ENCODE measurements at places on chromosomes 2 and 18.
A peak's percentile ranks its signal among the peaks of the same experiment; 100 is the strongest.

GRCh38 chr2:67923696-67924095 is 139.1 kb downstream of the C1D start:
- DNase-seq = no peak

GRCh38 chr18:46538376-46538775 is 118.6 kb downstream of the LOXHD1 start:
- no peak for DNase-seq

DNA sequence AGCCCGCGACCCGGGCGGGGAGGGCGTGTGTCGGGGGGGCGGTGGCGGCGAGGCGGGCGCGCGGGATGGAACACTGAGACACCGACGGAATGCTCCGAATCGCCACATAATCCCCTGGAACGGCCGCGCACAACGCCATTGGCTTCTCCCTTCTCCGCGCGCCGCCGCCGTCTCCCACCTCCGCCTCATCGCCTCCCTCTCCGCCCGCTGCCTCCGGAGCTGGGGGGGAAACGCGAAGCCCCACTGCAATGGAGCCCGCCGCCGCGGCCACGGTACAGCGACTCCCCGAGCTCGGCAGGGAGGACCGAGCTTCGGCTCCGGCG is at the start of gene PHLPP1:
PHLPP1 (plus strand) TSS at position 106 of the 323 bp plus-strand sequence; CDS start at position 249, 143 bp downstream.
- DNase-seq = no peak

GRCh38 chr2:9767656-9768281 is 75.5 kb upstream of the TAF1B start:
- DNase-seq = no peak

GRCh38 chr2:156447761-156448160 is 11.6 kb downstream of the GPD2 start:
- no peak for DNase-seq

DNA sequence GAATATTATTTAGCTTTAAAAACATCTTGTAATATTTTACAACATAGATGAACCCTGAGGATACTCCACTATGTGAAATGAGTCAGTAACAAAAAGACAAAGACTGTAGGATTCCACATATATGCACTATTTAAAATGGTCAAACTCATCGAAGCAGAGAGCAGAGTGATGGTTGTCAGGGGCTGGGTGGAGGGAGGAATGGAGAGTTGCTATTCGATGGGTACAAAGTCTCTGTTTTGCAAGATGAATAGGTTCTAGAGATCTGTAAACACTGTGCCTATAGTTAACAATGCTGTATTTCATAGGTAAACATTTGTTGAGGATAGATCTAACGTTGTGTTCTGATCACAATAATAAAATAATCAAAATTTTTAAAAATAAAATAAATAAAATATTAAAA is 1675.9 kb upstream of the CELF4 start:
- peak; percentile 17 for DNase-seq

GRCh38 chr2:37526856-37527255 is 144.6 kb downstream of the CDC42EP3 start:
- DNase-seq = no peak

GRCh38 chr2:105797298-105797819 is 52.6 kb downstream of the NCK2 start:
- peak; percentile 30 for DNase-seq

DNA sequence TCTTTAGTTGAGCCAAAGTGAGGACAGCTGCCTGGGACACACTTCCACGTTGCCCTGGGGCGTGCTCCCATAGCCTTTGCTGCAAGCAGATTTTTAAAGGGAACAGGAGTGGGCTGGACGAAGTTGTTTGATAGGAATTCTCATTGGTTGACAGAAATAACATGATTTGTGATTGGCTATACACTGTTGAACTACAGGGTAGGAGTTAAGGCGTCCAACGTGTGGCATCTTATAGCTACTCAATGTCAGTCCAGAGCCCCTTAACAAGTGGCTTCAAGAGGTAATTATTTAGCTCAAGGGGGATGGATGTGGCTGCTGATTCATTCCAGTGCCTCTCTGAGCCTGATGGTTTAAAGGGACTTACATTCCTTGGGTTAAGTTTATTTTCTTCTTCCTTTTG is 65.5 kb downstream of the ACAA2 start:
- no peak for DNase-seq

DNA sequence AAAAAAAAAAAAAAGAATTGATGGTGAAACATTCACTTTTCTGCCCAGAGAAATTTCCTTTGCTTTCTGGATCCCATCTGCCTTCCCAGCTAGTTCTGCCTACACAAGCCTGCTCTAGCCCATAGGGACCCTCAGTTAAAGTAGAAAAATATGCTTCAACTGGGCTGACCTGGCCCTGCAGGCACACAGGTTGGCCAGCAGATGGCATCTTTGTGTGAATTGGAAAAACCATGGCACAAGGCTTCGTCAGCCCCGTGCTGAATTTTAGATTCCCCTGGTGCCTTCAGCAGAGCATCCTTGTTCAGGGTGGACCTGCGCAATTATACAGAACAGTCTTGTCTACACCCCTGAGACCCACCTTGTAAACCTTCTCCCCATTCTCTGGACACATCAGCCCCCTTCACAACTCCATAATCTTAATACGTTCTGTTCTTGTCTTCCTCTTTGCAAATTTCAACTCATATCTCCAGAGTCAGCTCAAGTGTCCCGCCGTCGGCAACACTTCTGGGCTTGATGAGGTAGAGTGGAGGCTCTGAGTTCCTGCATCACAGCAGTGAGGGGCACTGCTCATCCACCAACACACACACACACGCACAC is 114.5 kb downstream of the INSIG2 start:
- peak; percentile 55 for DNase-seq

DNA sequence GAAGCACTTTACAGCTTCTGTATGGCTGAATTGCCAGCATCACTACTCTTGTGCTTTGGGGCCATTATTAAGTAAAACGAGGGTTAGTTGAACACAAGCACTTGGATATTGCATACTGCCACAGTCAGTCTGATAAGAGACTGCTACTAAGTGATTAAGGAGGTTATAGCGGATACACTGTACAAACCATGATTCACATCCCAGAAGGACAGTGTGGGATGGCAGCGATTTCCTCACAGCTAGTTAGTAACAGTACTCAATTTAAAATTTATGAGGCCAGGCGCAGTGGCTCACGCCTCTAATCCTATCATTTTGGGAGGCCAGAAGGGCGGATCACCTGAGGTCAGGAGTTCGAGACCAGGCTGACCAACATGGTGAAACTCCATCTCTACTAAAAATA is 2.6 kb upstream of the BMPR2 start:
- no peak for DNase-seq

DNA sequence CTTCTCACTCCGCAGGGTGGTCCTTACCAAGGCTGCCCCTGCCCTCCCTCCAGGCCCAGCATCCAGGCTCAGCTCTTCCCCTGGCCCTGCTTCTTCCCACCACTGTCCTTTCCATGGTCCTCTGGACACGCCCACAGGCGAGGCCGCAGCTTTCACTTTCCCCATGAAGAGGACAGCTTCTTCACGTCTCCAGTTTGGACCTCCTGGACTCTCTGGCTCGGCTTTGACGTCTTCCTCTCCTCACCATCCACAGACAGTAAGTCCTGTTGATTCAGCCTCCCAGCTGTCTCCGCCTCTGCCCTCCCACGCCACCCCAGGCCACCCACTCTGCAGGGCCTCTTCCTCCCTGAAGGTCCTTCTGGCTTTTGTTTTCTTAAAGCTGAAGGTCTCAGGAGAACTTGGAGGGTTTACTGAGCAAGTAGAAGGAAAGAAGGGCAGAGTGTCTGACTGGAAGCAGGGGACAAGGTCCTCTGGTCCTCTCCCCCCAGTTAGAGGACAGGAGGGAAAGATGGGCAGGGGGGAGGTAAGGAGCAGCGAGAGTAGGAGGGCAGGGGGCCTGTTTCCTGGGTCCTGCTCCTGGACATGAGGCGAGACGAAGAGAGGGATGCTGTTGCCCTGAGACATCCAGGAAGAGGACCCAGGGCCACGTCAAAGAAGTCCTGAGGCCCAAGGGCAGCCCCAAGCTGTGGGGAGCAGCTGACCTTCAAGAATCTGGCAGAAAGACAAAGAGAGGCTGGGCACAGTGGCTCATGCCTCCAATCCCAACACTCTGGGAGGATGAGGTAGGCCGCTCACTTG is 24.7 kb upstream of the NMUR1 start:
- no peak for DNase-seq

- DNase-seq = no peak
Observed at GRCh38 chr2:229179628-229180027, 91.5 kb downstream of the PID1 start.

- no peak for DNase-seq
Observed at GRCh38 chr18:26429535-26430226, 118.7 kb downstream of the KCTD1 start.

DNA sequence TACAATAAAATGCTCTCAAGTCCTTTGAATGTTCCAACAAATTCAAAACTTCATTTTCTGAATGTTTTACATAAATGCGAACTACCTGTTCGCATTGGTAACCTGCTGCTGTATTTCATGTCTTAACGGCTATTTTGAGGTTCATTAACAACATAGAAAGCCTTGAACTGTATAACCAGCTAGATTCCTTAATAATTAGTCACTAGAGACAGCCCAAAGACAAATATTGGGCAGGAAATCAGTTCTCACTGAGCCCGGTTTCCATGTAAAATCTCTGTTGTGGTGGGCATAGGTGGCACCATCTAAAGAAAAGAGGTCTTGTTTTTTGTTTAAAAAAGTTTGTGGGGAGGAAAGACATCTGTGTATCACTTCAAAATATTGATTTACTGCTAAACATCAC is 29.2 kb downstream of the PDIA6 start:
- DNase-seq = no peak
